ENCODE measurements at places on chromosomes 2 and 18.

- no peak for DNase-seq
These were observed 14.8 kb upstream of the MLPH start for GRCh38 chr2:237472187-237472712.

- DNase-seq = peak; percentile 86
These were observed 47.7 kb upstream of the PLB1 start for GRCh38 chr2:28447943-28448792.

GRCh38 chr2:236940497-236940896 lies 145.2 kb upstream of the COPS8 start:
- DNase-seq = no peak

GRCh38 chr2:96964221-96964905 lies 22.0 kb downstream of the FAM178B start:
- no peak for DNase-seq

GRCh38 chr2:24579053-24579803 lies 88.2 kb downstream of the NCOA1 start:
- no peak for DNase-seq

GRCh38 chr18:63559567-63560491 lies 17.7 kb downstream of the SERPINB12 start:
- DNase-seq = no peak

DNA sequence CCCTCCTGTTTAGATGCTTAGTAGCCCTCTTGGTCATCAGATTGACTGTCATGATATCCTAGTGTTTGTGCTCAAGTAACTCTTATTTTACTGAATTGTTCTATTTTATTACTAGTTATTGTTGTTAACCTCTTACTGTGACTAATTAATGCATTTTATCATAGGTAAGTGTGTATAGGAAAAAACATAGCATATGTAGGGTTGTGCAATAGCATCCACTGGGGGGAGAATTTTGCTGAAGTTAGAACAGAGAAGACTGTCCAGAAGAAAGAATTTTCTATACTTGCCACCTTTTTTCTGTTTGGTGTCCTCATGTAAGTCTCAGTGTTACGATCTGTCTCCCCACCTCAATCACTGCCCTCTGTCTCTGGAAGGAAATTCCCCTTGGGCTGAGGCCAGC lies 177.4 kb downstream of the RPIA start:
- DNase-seq = no peak

DNA sequence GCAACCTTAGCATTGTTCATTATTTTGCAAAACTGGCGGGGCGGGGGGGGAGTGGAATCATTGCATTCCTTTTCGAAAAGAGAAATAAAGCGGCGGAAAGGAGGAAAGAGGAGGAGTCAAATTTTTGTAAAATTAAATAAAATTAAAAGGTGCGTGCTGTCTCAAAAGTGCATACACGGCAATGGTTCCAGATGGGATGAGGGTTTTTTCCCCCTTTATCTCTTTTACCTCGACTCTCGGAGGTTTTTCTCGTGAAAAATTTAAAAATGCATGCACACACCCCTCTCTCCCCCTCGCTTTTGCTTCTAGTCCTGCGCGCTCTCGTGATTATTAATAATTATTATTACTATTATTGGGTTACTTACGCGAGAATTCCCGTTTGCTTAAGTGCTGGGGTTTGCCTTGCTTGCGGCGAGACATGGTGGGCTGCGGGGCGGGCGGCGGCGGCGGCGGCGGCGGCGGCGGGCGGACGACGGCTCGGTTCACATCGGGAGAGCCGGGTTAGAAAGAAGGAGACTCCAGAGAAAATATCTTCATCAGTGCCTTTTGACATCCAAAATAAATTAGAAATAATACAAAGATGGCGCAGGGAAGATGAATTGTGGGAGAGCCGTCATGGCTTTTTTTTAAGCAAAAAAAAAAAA lies 481 bp downstream of the BCL11A start:
- no peak for DNase-seq

GRCh38 chr18:40099641-40100040 lies 1855.4 kb upstream of the PIK3C3 start:
- no peak for DNase-seq

DNA sequence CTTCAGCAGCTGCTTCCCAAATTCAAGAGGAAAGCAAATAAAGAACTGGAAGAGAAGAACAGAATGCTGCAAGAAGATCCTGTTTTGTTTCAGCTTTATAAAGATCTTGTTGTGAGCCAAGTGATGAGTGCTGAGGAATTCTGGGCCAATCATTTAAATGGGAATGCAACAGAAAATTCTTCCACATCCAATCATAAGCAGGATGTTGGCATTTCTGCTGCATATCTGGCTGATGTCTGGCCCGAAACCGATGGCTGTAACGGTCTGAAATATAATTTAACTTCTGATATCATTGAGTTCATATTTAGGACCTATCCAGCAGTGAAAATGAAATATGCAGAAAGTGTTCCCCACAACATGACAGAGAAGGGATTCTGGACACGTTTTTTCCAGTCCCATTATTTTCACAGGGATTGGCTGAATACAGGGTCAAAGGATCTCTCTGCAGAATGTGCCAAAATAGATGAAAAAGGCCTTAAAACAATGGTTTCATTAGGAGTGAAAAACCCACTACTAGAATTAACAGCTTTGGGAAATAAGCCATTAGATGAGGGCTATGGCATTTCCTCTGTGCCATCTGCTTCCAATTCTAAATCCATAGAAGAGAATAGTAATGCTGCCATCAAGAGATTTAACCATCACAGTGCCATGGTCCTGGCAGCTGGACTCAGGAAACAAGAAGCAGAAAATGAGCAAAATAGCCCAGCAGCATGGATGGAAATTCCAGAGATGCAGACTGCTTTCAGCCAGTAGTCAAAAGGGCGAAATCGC lies 175.6 kb downstream of the MC4R start:
- no peak for DNase-seq

GRCh38 chr2:238948765-238949641 lies 101.1 kb downstream of the TWIST2 start:
- DNase-seq = no peak

DNA sequence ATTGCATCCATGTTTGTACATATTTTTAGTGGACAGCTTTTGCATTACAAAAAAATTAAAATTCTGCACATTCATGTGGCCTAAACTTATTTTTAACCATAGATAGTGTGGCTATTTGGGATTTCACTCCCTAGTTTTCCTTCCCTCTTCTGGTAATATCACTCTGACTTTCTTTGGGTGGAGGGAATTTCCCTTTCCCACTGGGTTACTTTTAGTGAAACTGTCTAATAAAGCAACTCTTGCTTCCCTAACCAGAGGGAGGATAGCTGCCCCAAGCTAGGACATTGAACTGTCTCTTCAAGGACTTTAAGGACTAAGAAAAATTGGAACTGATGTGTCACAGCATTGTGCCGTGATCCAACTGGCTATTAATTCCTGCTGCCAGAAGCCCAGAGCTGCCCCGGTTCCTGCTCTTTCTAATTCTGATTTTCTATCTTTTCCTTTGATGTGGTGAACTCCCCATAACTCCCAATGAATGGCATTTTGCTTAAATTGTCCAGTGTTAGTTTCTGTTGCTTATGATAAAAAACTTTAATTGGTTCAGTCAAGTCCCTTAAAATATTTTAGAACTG lies 20.0 kb upstream of the EFR3B start:
- no peak for DNase-seq

- no peak for DNase-seq
These were observed 462.1 kb upstream of the ID2 start for GRCh38 chr2:8219631-8220355.

GRCh38 chr2:1794821-1795220 lies 50.5 kb upstream of the PXDN start:
- no peak for DNase-seq

DNA sequence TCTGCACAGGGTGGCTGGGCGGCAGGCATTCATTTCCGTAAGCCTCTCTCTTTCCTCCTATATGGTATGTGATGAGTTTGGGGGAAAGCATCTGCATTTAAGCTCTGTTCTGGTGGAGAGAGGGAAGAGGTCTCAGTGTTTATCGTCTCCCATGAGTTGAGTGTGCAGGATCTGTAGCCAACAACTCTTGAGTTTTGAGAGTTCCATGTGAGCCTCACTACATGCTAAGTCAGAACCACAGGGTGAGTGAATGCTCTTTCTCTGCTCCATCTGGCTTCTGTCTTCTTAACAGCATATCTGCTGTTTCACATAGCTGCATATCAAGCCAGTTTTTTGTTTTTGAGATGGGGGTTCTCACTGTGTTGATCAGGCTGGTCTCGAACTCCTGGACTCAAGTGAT lies 22.7 kb downstream of the RAB31 start:
- DNase-seq = no peak

- DNase-seq = no peak
These were observed 102.9 kb upstream of the SCN1A start for GRCh38 chr2:166230724-166231070.

DNA sequence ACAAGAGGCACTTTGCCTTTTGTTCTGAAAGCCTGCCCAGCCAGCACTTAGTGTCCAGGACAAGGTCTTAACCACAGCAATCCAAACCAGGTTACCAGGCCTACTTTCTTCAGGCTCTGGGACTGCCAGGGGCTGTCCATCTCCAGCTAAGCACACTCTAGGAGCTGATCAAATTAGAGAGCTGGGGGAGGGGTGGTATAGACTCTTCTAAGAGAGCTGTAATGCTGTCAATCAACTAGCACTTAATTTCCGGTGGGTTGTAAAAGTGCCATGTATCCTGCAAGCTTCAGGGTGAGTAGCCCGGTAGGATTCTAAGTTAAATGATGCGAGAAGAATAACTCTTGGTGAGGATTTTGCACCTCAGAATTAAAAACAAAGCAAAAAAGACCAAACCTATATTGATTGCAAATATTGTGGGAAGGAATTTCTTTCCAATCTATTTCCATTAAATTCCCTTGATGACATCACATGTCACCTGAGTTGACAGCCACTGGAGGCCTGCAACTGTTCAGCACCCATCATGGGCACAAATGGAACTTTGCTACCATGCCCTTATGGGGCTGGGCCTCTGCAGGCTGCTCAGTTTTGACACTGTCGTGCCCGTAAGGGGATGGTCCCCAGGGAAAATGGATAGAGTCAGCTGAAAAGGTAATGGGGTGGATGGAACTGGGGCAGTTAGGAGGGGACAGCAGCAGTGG lies 8.7 kb upstream of the COX7A2L start:
- DNase-seq = no peak

DNA sequence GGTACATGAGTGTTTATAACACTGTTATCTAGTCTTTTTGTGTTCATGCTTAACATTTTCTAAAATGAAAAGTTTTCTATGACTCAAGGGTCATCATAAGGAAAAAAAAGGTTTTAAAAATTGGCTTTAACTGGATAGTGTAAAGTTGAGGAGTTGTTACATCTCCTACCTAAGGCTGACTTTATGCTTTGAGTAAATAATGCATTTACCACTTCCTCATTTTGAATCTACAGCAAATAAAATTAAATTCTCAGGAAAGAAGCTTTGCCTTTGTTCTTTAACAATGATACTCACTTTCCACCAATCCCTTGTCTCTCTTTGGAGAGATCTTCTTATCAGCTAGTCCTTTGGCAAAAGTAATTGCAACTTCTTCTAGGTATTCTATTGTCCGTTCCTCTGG lies 29.7 kb downstream of the HADHA start:
- DNase-seq = no peak

DNA sequence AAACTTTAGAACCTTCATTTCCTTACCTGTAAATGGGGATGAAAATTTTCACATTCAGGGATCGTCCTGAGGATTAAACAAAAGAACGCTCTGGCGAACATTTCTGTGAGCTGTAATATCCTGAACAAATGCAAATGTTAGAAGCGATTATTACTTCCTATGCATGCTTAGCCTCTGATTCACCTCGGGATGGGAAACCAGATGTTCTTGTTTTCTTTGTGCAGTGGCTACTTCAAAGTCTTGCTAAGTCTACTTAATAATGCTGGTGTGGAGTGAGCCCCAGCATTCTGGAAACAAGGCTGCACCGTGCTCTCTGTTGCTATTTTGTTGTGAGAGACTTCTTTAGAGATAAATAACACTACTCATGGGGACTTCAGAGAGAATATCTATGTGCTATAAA lies 119.1 kb upstream of the PELI1 start:
- peak; percentile 78 for DNase-seq

DNA sequence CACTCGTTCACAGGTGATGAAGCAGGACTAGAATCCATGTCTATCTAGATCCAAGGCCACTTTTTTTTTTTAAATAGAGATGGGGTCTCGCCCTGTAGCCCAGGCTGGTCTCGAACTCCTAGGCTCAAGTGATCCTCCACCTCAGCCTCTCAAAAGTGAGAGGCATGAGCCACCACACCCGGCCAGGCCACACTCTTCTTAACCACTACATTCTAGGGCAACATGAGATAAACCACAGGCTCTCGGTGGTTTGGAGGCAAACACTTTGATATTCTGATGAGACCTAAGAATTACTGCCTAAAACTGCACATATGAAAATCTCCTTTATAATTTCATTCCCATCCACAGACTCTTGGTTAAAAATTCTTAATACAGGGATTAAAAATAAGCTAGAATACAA lies 51.8 kb downstream of the USP34 start:
- DNase-seq = no peak

DNA sequence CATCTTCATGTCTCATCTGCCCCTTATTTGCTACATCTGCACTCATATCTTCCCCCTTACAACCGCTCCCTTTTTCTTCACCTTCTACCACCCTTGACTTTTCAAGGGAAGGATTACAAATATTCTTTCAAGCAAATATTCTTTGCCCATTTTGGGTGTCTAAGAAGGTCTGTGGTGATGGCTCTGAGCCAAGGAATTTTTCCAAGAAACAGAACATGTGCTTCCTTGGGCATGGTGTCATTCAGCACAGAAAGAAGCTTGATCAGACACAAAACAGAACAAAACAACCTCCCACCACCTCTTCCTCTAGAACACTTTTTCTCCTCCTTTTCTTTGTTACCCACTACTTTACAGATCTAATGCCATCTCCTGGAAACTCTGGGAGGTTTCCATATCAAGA lies 313.7 kb downstream of the SATB2 start:
- no peak for DNase-seq

GRCh38 chr2:6906165-6906741 lies 11.0 kb upstream of the RNF144A start:
- DNase-seq = no peak

GRCh38 chr2:223088866-223089265 lies 36.9 kb downstream of the KCNE4 start:
- no peak for DNase-seq

Measured in BJ (cell line).